ENCODE measurements at places on chromosomes 3 and 15.

GRCh38 chr3:150727653-150728502, 24.2 kb upstream of the ERICH6 start:
- DNase-seq = no peak

DNA sequence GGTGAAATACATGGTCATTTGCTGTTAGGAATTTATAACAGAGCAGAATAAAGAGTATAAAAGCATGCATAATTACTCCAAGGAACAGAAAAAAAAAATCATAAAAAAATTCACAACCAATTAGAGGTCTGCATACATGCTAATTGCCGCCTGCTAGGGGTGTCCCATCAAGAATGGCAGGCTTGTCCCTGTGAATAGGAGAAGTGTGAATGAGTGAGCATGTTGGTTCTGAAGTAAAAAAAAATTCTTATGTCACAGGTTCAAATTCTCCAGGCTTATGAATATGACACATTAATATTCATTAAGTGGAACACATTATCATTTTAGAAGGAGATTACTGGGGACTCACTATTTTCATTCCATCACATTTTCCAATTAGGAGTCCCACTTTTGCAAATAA, 822.7 kb downstream of the NTRK3 start:
- no peak for DNase-seq

DNA sequence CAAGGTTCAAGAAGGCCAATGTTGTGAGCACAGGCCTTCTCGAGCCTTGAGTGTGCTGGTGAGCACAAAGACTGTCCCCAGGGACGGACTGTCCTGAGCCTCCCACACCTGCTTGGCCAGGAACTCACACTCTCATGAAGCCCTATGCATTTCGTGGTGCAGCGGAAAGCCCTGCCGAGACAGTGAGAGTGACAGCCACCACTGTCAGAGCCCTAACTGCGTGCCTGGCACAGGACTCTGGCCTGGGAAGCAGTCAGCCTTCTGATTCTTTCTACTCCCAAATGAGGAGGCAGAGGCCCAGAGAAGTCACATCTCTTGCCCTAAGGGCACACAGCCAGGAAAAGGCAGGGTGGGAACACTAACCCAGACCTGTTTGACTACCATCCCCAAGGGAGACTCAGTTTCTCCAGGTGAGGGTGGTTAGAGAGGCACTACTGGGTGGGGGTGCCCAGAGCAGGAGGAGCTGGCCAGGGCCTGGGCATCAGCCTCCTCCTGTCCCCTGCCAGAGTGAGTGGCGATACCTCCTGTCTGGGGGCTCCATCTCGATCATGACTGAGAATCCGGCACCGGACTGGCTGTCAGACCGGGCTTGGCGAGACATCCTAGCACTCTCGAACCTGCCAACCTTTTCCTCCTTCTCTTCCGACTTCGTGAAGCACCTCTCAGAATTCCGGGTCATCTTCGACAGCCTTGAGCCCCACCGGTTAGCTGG, 50.8 kb downstream of the SEMA3G start:
- no peak for DNase-seq

- DNase-seq = no peak
Observed at GRCh38 chr15:69275074-69275670, 23.5 kb upstream of the PAQR5 start.

- no peak for DNase-seq
Observed at GRCh38 chr15:50876260-50876988, 32.1 kb upstream of the AP4E1 start.

DNA sequence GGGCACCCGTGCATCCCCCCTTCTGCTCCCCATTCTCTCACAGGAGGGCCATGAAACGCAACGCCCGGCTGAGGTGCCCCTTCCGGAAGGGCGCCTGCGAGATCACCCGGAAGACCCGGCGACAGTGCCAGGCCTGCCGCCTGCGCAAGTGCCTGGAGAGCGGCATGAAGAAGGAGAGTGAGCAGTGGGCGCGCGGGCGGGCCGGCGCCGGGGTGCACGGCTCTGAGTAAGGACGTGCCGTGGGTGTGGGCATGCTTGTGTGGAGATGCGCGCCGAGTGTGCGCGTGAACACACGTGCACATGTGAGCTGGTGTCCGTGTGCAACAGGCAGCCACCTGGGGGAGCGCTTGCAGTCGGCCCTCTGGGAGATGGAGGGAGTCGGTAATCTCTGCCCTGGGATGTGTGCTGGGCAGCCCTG, 28.1 kb downstream of the NR1I2 start:
- DNase-seq = peak; percentile 58

DNA sequence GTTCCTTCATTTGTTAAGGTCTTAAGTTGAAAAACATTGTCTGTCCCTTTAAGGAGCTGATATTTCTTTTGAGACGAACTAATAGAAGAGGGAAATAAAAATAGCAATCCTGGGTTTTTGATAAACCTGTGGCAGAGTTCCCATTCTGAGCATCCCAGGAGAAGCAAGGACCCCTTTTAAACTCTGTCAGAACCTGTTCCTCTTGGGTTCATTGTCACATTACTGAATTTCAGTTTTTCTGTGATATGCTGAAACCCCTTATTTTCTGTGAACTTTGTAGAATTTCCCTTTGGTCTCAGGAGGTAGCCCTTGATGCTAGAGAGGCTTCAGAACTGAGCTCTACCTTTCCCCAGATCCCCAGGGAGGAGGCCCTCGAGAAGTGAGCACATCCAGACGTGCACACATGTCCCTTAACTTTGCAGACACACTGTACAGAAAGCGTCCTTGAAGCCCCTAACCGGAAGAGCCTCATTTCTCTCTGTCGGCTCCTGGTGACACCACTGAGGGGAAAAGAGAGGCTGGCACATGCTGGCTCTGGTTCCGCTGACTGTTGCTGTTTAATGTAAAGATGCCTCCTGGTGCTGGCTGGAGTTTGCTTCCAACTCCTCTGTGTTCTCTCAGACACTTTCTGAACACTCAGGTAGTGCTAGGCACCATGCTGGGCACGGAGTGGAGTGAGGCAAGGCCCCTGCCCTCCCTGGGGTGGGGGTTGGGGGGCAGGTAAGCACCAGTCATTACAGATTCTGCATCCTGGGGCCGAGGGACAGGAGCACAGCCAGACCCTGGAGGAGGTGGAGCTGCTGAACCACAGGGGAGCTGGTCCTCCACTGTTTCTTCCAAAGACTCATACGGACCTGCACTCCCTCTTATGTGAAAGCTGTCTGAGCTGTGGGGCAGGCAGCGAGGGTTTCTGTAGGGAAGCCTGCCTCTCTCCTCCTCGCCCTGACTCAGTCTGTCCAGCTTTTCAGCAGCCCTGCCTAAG, 77.5 kb downstream of the CHDH start:
- no peak for DNase-seq

- DNase-seq = no peak
Observed at GRCh38 chr3:10982782-10983181, 9.8 kb upstream of the SLC6A1 start.

DNA sequence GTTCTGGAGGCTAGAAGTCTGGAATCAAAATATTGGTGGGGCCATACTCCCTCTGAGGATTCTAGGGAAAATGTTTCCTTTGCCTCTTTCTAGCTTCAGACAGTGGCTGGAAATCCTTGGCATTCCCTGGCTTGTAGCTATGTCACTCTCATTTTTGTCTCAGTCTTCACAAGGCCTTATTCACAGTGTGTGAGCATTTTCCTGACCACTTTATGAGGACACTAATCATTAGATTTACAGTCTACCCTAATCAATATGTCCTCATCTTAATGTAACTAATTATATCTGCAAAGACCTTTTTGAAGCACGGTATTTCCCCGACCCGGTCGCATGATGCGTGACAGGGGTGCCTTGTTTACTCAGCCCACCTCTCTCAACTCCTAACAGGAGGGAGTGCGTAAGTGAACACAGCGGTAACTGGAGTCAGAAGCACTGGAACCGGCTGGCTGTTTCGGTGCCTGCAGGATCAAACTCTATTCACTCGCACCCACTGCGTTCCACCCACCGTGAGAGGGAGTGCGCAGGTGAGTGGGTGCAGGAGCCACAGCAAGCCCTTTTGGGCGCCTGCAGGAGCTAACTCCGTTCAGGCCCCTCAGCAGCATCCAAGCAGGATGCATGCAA, 155.0 kb downstream of the EPHA3 start:
- no peak for DNase-seq

GRCh38 chr3:8519774-8520448, 18.3 kb downstream of the LMCD1 start:
- DNase-seq = no peak

- DNase-seq = no peak
Observed at GRCh38 chr3:119352034-119352609, 57.9 kb downstream of the ARHGAP31 start.

GRCh38 chr3:181955566-181955965, 243.8 kb downstream of the SOX2 start:
- DNase-seq = no peak

GRCh38 chr3:156604642-156605144, 49.8 kb upstream of the SSR3 start:
- DNase-seq = no peak

DNA sequence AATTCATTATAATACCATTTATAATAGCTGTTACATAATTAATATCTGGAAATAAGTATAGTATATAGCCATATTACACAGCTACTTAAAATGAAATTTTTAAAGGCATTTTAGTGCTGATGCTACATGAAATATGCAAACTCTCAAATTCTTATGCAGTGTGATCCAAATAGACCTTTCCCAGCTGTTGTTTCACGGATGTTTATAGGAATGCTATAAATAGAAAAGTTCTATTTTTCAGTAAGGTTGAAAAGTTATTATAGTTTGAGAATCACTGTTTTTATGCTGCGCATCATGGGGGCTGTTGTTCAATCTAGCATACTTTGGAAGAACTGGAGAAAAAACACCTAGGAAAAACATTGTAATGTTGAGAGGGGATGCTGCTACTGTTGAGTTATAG, 147.7 kb upstream of the TRIM42 start:
- no peak for DNase-seq

- DNase-seq = no peak
Observed at GRCh38 chr3:168951884-168952283, 711.6 kb downstream of the MECOM start.

DNA sequence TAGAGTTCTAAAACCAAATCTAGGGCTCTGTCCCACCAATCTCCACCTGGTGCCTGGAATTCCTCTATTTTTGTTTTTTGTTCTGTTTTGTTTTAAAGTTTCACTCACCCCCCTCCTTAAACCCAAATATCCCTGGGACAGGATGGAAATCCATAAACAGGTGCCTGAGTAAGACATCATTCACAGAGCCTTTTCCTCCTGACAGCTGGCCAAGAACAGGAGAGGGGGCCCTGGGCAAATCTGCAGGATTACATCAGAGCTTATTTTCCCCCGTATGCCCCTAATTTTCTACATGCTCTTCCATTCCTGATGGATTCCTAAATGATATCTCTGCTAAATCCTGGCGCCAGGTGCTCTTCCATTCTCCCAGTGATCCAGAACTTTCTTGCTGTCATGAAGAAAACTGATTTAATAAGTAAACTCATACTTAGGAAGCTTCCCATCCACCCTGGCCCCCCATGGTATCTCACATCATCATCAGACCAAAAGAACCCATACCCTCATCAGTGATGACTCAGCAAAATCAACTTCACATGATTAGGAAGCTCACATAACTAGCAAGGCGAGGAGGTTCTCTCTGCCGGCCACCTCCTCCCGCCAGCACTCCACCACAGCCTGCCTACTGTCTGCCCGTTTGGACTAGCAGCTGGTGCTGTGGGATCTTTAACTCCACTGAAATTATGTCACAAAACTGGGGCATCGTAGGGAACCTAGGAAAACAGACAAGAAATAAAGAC, 61.0 kb downstream of the LIPC start:
- no peak for DNase-seq

DNA sequence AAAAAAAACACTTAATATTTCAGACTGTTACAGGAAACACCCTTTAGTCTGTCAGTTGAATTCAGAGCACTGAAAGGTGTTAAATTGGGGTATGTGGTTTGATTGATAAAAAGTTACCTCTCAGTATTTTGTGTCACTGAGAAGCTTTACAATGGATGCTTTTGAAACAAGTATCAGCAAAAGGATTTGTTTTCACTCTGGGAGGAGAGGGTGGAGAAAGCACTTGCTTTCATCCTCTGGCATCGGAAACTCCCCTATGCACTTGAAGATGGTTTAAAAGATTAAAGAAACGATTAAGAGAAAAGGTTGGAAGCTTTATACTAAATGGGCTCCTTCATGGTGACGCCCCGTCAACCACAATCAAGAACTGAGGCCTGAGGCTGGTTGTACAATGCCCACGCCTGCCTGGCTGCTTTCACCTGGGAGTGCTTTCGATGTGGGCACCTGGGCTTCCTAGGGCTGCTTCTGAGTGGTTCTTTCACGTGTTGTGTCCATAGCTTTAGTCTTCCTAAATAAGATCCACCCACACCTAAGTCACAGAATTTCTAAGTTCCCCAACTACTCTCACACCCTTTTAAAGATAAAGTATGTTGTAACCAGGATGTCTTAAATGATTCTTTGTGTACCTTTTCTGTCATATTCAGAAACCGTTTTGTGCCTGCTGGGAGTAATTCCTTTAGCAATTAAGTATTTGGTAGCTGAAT, 17.9 kb downstream of the TMEM43 start:
- no peak for DNase-seq

GRCh38 chr3:41434781-41435180, 235.5 kb downstream of the CTNNB1 start:
- DNase-seq = no peak

DNA sequence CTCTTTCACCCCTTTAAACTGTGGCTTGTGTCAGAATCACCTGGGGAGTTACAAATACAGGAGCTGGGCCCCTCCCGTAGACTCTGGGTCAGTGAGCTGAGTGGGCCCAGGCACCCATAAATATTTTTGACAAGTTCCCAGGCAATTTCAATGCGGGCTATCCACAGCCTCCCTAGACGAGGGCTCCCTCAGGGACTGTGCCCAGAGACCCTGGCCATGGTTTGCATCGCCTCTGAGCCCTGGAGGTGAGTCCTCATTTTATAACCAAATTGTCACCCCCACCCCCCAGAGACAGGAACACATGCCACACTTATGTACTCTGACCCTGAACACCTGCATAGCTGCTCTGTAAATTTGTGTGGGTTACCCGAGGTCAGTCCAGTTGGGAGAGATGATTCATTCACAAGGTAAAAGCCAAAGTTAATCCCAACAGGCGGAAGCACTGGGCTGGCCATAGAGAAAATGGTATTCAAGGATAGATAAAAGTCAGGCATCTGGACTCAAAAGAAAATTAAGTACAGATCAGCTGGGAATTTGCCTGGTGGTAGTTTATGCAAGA, 146.5 kb upstream of the SLC6A11 start:
- DNase-seq = no peak

- DNase-seq = no peak
Observed at GRCh38 chr15:97691799-97692198, 268.7 kb upstream of the ARRDC4 start.

DNA sequence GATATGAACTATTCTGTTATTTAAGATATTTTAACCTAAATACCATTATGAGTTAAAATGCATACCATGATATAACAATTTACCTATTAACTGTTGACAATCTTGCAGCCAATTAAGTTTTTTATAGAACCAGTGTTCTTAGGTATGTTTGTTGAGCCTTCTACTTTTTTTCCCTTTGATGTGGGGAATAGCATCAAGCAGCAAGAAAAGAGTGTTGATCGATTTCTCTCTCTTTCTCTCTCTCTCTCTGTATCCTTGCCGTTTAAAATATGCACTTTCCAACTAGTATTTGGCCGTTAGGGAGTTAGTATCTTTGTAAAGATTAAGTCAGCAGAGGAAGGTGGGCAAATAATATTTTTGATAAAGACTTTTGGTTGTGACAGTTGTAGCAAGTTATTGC, 5.9 kb downstream of the CHD2 start:
- no peak for DNase-seq

GRCh38 chr15:70855764-70856163, 1.8 kb upstream of the LARP6 start:
- DNase-seq = no peak
